Stimulated activated CD8-positive, alpha-beta memory T cell treated with anti-CD3 and anti-CD28 coated beads, Interleukin-4, amount 100 ng/mL, for 48 hours (primary cell): ENCODE measurements at places on chromosomes 5 and 9.
A peak's percentile ranks its signal among the peaks of the same experiment; 100 is the strongest.

GRCh38 chr5:169004551-169004950 is 296.4 kb downstream of the SLIT3 start:
- DNase-seq: no peak

GRCh38 chr9:125540497-125540896 is 166.5 kb downstream of the MAPKAP1 start:
- DNase-seq: no peak

DNA sequence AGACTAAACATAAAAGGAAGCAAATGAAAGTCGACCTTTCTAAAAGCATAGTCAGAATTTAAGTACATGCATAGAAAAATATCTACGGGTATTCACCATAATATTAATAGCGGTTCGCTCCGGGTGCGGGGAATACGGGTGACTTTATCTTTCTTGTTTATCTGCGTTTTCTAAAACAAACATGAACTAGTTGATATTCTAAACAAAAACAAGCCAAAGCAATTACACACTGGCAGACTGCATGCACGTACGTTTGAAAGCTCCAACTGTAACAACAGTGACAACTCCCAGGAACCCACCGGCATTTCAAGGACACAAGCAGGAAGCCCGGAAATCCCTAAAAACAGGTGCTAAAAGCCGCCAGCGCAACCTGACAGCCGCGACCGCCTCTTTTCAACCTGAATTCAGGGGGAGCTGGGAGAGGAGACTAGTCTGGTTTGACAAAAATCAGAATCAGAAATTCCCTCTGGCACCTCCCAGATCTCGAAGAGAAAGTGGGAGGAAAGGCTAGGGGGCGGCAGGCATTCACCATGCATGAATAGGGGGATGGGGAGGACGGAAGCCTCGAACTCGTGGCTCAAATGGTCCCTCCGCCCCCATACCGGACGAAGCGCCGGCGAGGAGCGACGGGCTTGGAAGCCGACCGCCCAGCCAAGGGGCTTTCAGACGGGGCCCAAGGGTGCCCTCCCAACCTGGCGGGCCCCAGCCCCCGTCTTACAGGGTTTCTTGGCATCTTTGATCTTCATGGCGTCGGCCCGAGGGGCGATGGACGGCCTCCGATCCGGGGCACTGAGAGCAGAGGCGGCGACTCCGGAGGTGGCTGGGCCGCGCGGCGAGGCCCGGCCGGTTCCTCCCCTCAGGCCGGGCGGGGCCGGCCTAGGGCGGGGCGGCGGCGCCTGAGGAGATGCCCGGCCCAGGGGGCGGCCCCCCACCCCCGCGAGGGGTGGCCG is at the start of gene PANK3:
Gene PANK3 (minus strand): TSS at position 831 of the 950 bp plus-strand sequence. CDS start 85 bp downstream, at position 746.
- DNase-seq: peak; percentile 27

DNA sequence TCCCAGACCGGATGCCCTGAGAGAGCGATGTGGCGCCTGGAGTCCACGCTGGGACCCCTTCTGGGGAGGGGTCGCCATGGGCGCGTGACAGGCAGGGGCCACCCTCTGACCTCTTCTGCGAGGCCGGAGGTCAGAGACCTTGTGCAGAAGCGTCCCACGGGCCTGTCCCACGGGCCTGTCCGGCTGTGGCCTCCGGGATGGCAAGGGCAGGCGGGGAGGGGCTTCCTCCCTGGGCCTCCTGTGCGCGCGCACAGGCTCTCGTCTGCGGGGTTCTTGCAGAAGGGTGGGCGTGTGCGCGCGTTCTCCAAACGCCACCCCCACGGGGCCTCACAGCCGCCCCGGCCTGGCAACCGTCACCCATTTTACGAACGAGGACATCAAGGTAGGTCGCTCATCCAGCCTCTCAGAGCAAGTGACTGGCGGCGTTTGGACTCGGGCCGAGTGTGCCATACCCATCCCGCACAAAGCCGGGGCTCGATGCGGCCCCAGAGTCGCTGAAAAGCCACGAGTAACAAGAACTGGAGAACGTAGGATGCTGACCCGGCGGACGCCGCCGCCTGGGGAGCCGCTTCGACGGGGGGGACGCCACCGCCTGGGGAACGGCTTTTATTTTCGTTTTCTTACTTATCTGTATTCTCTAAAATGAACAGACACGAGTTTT is 897 bp downstream of the AHRR start:
- DNase-seq: peak; percentile 47

DNA sequence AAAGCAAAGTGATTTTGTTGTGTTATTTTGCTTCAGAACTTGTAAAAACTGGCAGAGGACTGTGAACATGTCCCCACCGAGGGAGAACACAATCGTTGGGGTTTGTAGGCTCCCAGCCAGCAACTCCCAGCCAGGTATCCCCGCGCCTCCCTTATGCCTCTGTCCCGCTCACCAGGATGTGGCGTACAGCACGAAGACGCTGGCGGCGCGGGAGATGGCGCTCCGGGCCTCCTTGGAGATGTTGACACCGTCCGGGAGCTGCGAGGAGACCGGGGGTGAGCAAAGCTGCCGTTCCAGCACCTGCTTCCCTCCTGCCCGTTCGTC is 630 bp downstream of the POLE3 start:
- DNase-seq: no peak

- no peak for DNase-seq
Measured at GRCh38 chr5:39021413-39021812, 52.8 kb downstream of the RICTOR start.

GRCh38 chr5:123705741-123706140 is 193.8 kb downstream of the CSNK1G3 start:
- DNase-seq: no peak

DNA sequence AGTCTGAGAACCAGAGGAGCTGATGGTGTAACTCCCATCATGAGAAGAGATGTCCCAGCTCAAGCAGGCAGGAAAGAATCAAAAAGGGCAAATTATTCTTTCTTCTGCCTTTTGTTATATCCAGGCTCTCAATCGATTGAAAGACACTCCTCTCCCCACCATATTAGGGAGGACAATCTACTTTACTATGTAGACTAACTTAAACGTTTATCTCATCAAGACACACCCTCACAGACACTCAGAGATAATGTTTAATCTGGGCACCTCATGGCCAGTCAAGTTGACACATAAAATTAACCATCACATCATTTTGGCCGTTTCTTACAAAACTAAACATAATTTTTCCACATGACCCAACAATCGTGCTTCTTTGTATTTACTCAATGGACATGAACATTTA is 534.3 kb upstream of the RORB start:
- DNase-seq: no peak

DNA sequence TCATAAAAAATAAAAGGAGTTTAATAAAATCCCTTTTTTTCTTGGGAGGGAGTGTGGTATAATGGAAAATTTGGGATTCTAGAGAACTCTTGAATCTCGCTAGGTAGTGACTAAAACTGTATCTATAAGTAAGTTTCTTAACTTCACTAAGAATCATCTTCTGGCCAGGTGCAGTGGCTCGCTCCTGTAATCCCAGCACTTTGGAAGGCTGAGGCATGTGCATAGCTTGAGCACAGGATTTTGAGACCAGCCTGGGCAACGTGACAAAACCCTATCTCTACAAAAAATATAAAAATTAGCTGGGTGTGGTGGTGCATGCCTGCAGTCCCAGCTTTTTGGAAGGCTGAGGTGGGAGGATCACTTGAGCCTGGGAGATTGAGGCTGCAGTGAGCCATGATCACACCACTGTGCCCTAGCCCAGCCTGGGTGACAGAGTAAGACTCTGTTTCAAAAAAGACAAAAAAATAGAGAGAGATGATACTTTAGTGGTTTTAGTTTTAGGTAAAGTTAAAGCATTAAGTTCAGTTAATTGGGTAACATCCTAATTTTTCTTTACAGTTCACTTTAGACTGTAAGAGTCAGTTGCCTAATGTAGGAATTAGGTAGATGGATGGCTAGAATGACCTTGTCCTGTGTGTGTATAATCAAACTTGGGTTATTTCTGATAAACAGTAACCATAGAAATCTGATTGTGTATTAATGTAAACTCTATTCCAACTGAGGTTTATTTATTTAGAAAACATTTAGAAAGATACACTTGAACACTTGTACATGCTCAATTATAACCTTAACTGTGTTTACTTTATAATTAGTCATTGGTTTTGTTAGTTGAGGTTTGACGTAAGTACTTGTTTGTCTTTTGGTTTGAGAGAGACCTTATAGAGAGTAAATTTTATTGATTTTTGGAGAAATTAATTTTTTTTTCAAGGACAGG is 17.8 kb downstream of the UNC13B start:
- DNase-seq: no peak

- DNase-seq: no peak
Measured at GRCh38 chr5:60248901-60249300, 355.4 kb upstream of the PDE4D start.

- DNase-seq: peak; percentile 48
Measured at GRCh38 chr9:2622461-2623287, 1.1 kb downstream of the VLDLR start.

- DNase-seq: no peak
Measured at GRCh38 chr5:73783828-73784227, 157.8 kb downstream of the ARHGEF28 start.

DNA sequence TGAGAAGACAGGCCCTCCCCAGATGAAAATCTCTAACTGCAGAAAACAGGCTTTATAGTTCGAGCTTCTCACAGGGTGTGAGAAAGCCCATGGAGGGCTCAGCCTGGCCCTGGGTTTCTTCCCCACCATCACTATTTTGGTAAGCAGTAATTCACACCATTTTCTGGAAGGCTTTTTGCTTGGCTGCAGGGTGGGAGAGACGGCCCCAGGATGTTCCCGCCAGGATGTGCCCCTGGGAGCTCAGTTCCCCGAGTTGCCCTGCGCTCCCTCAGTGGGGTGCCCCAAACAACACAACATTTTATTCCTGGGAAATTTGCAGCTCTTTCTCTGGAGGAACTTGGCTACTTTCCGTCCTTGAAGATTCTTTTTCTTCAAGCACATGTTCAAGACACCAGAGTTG is 100.8 kb downstream of the HSD17B3 start:
- DNase-seq: no peak

- DNase-seq: peak; percentile 45
Measured at GRCh38 chr5:109936996-109937395, 247.3 kb downstream of the MAN2A1 start.

GRCh38 chr9:5111696-5112095 is 73.7 kb downstream of the INSL6 start:
- no peak for DNase-seq

GRCh38 chr5:126544087-126544740 is 50.8 kb downstream of the ALDH7A1 start:
- peak; percentile 51 for DNase-seq

GRCh38 chr9:98142925-98143481 is 24.0 kb upstream of the TRIM14 start:
- no peak for DNase-seq

DNA sequence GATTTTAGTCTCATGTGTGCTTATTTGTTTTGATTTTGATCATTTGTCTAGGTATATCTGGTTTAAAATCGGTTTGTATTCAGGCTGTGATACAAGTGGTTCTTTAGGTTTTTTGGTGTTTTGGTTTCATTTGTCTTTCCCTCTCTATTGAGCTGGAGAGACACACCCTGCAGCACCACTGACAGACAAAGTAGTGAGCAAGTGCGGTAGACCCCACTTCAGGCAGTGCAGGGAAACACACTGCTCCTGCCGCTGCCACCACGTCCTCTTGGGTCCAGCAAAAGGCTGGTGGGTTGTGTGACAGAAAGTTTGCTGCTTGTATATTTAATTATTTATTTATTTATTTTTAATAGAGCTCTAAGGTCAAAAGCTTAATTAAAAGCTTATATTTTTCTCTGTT is 801.0 kb downstream of the NR2F1-AS1 start:
- no peak for DNase-seq

- no peak for DNase-seq
Measured at GRCh38 chr5:135631391-135631790, 52.6 kb upstream of the CXCL14 start.

- no peak for DNase-seq
Measured at GRCh38 chr5:133415906-133416305, 196.4 kb downstream of the FSTL4 start.

GRCh38 chr5:54357408-54358058 is 47.2 kb upstream of the ARL15 start:
- DNase-seq: no peak

DNA sequence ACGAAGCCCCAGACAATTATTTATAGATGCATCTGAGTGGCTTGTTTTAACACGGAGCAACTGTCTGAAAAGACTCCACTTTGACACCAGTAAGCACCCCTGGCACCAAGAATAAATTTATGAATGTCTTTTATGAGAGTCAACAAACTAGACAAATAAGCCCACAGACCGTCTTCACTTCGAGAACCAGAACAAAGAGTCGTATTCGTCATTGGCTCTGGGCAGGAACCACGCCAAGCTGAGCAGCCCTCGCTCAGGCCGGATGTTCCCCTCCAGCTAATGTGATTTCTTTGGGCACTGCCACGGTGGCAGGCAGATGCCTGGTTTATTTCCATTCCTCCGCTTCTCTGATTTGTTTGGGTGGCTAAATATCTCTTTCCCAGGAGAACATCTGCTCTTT is 91.9 kb upstream of the STC2 start:
- DNase-seq: no peak

- DNase-seq: no peak
Measured at GRCh38 chr5:165066751-165067385, 1561.4 kb downstream of the MAT2B start.

DNA sequence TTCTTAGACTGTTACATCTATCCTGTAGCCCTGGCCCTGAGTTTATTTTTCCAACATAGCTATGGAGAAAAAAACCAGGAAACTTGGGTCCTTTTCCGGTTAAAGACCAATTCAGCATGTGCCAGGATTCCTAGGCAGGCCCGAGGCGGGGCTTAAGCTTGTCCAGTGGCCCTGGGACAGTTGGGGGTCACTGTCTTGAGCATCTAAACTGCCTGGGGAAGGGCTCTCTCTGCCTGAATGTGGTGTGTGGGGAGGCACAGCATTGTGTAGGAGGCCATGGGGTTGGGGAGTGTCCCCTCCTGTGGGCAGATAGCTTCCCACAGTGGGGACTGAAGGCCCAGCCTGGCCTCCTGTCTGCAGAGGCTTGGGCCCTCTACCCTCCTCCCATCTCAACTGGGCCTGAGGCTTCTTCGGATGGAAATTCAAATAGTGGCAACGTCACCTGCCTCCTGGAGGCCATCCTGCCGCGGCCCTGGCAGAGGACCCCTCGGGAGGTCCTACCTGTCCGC is 88.8 kb downstream of the PHF2 start:
- DNase-seq: no peak

DNA sequence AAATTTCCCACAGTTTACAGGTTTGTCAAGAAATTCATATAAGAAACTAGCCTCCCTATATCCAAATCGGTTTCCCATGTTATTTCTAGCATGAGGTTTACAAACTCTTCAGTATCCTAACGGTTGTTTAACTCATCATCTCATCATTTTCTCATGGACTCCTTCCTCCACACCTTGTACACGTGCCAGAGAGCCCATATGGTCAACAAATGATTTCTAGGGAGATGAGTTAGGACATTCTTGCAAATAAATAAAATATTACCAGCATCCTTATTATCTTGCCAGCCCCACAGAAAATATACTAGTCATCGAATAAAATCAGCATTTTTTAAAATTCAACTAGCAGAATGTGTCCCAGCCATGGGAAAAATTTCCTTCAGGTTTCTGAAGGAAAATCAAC is 285.2 kb downstream of the EBF1 start:
- DNase-seq: no peak

GRCh38 chr9:102974530-102974929 is 20.6 kb upstream of the CYLC2 start:
- no peak for DNase-seq

- no peak for DNase-seq
Measured at GRCh38 chr9:126169736-126170135, 156.9 kb upstream of the MVB12B start.
